Stimulated activated CD4-positive, alpha-beta T cell treated with anti-CD3 and anti-CD28 coated beads, Interleukin-15, amount 100 ng/mL, for 1 hour (primary cell): ENCODE measurements at places on chromosomes 5 and 9.

DNA sequence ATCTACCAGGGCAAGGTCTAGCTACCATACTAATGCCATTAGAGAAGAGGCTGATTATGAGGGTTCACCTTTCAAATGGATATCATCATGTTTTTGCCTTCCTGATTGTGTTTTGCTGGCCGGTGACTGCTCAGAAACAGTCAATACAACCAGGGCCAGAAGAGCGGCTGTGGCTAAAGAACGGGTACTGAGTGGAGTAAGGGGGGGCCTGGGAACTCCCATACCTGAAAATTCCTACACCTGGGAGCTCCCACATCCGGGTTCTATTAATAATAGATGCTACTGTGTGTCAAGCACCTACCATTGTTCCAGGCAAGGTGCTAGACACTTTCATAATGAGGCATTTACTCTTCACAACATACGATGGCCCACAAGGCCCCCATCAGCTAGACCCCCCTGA lies 79.2 kb downstream of the CDK5RAP2 start:
- no peak for DNase-seq

DNA sequence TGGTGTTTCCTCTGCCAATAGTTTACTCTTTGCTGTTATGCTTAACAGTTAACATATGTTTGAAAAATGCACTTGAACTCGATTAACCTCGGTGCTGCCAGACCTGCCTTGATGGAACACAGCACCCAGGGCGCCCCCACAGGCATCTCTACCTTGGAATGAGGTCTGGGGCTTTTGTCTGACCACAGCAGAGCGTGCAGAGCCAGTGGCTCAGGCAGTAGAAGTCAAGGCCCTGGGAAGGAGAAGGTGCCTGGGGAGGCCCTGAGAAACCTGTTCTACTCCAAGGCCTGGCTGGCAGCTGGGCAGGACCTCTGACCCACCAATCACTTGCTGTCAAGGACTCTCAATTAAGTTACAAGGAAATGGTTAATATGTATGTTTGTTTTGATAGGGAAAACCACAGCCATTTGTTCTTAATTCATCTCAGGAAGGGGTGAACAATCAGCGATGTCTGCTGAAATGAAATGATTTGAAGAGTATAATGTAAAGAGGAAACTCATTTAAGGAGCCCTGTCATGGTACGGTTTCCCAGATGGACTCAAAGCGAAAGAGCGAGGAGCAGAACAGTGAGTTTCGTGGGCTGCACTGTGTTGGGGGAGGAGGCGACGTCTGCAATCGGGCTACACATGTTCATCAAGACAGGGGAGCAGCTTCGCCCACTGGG lies 21.9 kb downstream of the MACROH2A1 start:
- DNase-seq: no peak

DNA sequence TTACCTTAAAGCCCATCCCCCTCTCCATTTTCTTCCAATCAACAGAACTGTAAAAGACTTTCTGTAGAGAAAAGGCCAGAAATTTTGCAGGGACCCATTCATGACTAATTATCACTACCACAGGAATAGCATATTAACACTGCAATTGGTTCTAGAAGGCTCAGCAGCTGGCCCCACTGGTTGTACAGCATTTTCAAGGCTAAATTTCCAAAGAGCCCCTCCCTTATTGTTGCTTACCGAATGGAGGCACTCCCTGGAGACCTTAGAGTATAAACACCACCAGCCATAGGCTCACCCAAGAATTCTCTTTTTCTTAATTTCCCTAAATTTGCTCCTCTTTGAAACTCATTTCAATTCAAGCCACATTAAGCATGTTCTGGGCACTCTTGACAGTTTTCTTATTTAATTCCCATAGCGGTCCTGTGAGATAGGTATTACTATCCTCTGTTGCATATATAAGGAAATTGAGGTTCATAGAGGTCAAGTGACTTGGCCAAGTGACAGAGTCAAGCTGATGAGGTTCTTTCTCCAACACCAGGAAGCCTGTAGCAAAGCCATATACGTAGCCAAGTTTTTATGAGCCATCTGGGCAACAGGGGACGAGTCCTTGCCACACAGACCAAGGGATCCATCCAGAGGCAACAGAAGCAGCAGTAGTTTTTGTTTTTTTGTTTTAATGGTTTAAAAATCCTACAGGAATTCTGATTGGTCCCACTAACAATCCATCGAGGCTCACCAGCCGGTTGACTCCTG lies 83.9 kb upstream of the NR5A1 start:
- DNase-seq: no peak

DNA sequence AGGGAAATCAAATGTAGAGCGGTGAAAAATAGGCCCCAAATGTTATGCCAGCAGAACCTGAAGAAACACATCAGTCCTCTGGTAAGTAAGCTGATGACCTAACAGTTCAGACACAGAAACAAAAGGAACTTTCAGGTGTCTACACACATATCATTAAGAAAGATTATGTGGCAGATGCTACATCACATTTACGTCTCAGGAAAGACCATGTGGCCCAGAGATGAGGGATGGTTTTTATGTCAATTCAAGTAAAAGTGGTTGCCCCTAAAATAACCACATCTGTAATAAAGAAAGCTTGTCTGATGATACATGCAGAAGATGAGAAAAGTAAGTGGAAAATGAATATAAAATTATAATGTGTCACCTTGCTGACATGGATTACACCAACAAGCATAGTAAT lies 31.4 kb downstream of the GNAQ start:
- DNase-seq: no peak

- no peak for DNase-seq
Measured at GRCh38 chr5:80250801-80251200, 5.0 kb downstream of the SERINC5 start.

DNA sequence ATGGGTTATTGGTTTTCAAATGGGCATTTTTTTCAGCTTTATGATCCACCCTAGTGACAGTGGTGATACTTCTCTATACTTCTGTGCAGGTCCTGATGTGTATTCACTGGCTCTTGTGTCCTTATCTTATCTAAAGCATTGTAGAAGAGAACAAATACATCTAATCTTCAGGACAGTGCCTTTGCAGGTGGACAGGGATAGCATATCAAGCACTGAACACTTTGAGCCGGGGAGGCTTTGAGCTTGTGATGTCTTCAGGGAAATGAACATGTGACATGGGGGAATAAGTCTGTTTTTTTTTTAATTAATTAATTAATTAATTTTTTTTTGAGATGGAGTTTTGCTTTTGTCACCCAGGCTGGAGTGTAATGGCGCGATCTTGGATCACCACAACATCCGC lies 115.5 kb upstream of the KLF4 start:
- DNase-seq: no peak

DNA sequence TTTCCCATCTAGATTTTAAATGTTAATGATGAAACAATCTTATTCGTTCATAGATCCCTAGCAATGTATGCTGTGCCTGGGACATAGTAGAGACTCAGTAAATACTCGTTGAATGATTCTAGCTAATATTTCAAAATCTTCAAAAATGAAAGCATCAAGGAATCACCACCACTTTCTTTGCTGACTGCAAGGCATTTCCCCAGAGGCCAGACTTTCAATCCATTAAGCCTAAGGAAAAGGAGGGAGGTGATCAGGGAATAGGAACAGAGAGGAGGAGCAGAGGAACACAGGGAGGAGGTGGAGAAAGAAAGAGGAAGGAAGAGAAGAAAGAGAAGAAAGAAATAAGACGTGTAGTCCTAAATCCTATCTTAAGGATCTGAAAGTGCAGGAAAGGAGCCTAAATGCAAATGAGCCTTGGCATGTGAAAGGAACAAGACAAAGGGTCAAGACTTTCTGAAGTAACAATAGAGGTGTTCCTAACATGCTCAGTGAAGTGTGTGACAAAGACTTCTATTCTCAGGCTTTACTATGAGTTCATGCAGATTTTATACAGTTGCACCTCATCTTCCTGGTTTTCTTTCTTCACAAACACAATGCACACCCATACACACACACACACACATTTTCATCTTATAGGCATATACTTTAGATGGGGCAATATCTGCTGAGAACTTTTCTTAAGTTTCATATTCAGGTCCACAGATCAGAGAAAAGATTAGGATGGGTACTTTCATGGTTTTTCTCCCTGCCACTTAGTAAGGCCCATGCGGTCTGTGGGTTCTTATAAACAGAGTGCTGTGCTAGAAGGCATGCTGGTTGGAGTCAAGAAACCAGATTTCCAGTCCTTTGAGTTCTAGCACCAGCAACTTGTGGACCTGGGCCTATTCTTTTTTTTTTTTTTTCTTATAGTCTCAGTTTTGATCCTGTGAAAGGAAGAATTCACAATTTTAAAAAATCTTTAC lies 512.2 kb upstream of the TNC start:
- no peak for DNase-seq

DNA sequence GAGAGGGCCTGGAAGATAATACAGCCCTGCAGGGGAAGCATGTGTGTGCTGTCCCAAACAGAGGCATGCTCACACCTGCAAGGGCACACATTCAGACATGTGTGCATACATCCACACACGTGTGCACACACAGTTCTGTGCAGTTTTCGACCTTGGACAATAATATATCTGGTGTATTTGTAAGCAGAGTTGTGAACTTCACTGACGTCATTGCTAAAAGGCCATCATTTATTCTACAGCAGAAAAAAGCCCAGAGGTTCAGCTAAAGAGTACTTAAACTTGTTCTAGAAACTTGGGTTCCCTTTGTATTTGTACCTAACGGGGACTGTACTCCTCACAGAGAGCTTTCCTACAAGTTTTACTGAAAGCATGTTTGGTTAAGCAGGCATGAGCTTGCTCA lies 19.5 kb downstream of the IRX2 start:
- DNase-seq: no peak

DNA sequence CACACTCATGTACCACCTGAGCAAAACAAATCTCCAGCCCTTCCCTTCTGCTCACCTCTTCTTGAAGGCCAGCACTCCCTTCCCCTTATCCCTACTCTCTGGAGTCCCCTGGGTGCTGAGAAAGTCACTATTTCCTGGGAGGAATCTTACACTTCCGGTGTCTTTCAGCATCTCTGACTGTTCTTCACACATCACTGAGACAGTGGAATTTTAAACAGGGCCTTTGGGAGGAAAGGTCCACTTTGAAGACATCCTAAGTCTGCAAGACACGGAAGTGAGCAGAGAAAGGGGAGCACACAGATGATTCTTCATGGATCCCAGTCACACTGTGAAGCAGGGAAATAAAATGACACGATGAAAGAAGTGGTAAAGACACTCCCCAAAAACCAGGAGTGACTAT lies 25.6 kb downstream of the FRMD3 start:
- DNase-seq: no peak

DNA sequence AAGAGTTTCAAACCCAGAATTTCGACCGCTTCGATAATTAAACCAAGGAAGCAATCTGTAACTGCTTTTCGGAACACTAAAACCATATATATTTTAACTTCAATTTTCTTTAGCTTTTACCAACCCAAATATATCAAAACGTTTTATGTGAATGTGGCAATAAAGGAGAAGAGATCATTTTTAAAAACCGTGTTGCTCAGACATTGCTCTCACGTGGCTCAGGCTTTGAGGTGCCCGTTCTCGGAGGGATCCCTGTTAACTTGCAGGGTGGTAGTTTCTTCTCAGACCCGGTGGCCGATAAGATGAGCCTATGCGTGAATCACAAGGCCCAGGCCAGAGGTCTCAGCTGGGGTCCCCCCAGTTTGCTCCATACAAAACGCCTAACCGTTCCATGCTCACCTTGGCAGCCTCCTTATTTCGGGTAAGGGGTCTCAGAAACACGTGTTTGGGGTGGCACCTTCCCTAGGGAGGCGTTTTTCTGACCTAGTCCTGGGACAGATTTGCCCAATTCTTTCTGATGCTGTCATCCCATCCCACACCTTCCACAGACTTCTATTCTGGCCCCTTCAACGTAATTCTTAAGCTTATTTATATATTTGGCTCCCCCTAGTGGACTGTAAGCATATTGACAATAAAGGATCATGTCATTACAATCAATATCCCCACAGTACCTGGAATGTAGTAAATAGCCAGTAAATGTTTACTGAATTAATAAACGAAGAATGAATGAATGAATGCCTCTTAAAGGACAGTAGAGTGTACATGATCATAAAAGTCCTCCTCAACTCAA lies 48.1 kb downstream of the THBS4 start:
- DNase-seq: no peak

- no peak for DNase-seq
Measured at GRCh38 chr9:35609001-35609819, 4.1 kb downstream of the TESK1 start.

DNA sequence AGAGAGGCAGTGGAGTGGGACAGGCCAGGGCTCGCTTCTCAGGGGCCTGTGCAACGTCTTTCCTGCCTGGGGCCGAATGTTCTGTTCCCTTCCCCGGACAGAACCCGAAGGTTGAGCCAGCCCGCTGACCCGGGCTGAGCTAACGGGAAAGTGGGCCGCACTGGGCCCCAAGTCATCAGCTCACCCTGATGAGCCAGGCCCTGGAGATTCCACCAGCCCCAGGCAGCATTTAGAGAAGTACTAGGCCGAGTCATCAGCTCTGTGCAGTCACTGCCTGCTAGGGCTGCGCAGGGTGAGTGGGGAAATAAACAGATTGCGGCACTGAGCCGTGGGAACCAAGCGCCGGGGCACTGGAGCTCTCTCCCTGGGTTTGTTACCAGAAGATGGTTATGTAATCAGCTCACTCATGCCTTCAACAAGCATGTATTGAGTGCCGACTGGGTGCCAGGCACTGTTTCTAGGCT lies 29.1 kb upstream of the DUSP1 start:
- DNase-seq: no peak

GRCh38 chr9:97319395-97319794 lies 11.9 kb downstream of the CCDC180 start:
- DNase-seq: no peak

GRCh38 chr9:81382281-81382680 lies 307.1 kb downstream of the TLE1 start:
- DNase-seq: no peak

DNA sequence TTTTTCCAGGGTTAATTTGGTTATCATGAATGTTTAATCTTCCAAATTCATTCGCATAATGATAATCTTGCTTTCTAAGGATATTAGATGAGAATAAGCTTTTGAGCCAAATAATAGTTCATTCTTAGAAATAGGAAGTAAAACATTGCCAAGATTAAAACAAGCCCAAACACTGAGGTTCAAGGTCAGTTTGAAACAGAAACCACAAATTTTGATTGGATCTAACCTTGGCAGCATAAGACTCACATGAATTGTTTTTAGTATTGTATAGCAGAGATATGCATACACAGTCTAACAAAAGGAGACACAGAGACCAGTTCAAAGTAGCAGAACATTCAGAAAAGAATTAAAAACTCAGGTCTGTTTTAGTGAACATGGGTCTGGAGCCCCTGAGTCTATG lies 43.4 kb upstream of the VCAN start:
- no peak for DNase-seq

- no peak for DNase-seq
Measured at GRCh38 chr5:57696825-57697570, 214.4 kb upstream of the ACTBL2 start.

GRCh38 chr5:144406442-144406841 lies 235.8 kb downstream of the KCTD16 start:
- no peak for DNase-seq
